ENCODE measurements at places on chromosomes 3 and 15.

DNA sequence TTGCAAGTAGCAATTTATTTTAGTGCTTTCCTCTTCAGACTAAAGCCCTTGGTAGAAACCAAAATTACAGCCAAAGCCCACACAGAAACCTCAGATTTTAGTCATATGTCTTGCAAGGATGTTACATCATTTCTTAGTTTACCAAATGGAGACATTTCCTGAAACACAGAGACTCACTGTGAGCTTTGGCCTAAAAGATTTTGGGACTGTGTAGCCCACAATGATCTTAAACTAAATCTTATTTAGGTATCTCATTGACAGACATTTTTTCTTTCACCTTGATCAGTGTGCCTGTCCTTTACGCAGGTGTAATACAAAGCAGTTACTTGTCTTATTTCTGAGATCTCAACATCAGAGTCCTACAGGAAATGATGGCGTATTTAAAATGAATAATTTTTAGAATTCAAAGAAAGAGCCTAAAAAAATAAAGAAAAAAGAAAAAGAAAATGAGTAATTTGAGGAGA is 27.8 kb upstream of the AP4E1 start:
- peak; percentile 93 for DNase-seq

DNA sequence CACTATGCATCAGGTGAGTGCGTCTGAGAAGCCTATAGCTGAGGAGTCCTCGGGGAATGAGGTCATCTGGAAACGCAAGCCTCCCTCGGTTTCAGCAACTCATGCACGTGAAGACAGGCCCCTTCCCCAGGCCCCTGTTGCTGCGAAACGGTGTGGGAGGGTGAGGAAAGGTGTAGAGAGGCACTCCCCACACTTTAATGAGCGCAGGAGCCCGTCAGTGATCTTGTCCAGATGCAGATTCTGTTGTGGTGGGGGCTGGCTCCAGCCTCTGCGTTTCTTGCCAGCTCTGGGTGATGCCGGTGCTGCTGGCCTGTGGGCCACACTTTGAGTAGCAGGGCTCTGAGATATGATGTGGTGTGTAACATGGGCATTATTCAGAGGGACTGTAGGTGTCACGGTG is 38.6 kb upstream of the LACTB start:
- no peak for DNase-seq

GRCh38 chr3:10445561-10446175 is 59.7 kb downstream of the ATP2B2 start:
- DNase-seq, result no peak

DNA sequence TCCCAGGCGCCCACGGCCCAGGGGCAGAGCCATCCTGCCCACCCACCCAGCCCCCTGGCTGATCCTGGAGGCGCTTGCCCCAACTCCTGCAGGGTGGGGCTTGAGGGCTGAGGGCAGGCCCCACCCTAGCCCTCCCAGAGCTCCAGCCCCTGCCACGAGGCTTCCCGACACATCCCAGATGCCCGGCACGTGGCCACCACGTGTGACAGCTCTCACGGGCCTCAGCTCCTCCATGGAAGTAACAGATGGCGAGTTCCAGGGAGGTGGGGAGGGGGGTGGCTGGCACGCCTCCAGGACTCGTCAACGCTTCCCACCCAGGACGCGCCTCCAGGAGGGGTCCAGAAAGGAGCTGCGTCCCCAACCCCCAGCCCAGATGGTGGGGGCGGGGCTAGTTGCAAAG is 29.1 kb downstream of the PLXND1 start:
- DNase-seq, result peak; percentile 47

GRCh38 chr3:8985876-8986275 is 22.6 kb upstream of the RAD18 start:
- no peak for DNase-seq

GRCh38 chr3:36698314-36698713 is 66.0 kb downstream of the DCLK3 start:
- no peak for DNase-seq

- DNase-seq, result no peak
Observed at GRCh38 chr3:24472358-24472757, 22.3 kb downstream of the THRB start.

- DNase-seq, result no peak
Observed at GRCh38 chr3:64505419-64505818, 182.4 kb downstream of the ADAMTS9 start.

DNA sequence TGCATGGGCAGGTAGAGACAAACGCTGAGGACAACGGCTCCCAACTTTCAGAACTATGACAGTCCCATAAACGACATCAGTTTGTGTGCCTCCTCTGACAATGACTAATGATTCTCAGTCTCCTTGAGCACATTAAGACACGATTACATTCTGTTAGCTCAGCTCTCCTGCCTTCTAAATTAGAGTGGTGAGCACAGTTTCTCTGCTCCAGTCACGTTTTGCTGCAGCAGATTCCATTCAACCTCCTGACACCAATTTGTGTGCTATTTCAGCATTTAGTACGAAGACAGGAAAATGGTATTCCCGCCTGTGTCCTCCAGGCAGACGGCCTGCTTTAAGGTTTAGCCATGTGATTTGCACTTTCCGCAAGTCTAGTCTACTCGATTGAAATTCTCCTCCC is 458.4 kb upstream of the CFAP20DC start:
- DNase-seq, result peak; percentile 13

GRCh38 chr15:67076147-67076843 is 10.9 kb downstream of the SMAD3 start:
- peak; percentile 81 for DNase-seq

GRCh38 chr3:5221701-5222100 is 34.2 kb downstream of the EDEM1 start:
- no peak for DNase-seq

DNA sequence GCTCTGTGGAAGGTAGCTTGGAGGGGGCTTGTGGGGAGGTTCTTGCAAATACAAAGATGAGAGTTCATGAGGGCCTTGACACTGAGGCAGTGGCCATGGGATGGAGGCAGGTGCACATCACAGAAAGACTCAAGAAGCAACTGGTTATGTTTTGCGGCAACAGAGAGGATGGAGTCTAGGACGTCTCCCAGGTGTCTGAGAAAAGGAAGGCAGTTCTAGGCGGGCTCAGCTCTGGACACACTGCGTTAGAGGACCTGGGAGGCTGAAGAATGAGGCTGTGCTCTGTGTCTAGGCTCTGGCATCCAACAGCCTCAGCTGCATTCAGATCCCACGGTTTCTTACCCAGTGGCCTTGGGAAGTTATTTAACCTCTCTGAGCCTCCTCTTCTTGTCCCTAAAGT is 23.5 kb downstream of the NOX5 start:
- DNase-seq, result no peak

DNA sequence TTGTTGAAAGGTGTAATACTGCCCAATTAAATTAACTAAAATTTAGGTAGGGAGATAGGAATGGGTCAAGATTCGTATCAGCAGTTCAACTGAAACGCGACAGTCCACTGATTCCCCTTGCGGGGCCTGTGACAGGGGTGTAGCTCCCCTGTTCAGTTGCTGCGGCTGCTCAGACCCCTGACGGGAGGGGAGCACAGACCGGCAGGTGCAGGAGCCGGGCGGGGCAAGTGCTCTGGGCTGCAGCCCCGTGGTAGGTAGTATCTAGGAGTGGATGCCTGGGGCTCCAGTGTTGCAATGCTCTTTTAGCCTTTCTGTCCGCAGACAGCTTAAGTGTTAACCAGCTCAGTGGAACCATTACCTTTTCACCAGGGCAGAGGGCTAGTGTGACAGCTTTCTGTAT is 164.9 kb downstream of the ROBO2 start:
- no peak for DNase-seq
